Large intestine (tissue), 12 donors: ENCODE measurements at places on chromosomes 13 and 19. TPM values are rescaled to one million over a fixed set of nuclear protein-coding genes. Genes with fewer than 3 reads are reported as not detected.

The CPB2 gene
- 0.10 TPM for polyA plus RNA-seq

The CGB2 gene
- not detected for polyA plus RNA-seq

The ELSPBP1 gene
- 0.07 TPM for polyA plus RNA-seq

The SERPINE3 gene
- polyA plus RNA-seq: 0.66 TPM

The PSG3 gene
- polyA plus RNA-seq: not detected

The ZNF83 gene
- polyA plus RNA-seq: 90.2 TPM
